ENCODE measurements at places on chromosomes 5 and 9.

DNA sequence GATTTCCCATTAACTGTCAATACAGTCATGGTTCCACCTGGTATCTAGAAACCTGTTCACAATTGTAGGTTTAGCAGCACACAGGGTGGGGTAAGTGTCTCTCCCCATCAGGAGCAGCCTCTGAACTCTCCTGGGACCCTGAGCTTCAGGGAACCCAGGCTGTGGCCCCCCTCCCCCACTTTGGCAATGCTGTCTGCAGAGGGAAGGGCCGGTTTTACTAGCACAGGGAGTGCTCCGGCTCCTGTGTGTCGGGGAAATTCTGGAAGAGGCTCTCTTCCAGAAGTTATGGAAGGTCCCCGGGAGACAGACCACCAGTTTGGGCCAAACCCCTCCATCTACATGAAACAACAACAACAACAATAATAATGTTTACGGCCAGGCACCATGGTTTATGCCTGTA is 9.9 kb downstream of the DAB2IP start:
- no peak for DNase-seq

DNA sequence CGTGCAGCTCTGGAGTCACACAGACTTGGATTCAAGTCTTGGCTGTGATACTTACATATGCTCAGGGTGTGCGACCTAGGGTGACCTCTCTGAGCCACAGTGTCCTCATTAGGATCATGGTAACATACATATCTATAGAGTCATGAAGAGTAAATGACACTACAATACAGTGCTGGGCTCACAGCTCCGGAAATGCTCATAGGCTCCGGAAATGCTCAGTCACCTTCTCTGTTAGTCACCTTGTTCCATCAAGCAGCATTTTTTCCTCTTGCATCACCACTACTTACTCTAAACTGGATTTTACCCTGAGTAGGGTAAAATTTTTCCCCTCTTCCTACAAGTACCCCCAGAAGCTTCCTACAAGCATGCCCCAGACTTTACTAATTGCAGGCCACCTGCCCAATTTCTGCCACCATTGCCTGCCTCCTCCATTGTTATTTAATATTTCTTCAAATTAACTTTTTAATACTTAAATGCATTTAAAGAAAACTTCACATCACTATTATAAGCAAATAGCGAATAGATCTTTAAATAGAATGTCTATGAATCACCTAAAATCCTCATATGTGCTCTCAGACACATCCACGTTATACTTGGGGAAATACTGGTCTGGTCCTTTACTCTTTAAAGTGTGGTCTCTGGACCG is 147.6 kb upstream of the SPRY4 start:
- DNase-seq: peak; percentile 28

GRCh38 chr9:75142202-75142601 is 53.9 kb downstream of the OSTF1 start:
- DNase-seq: no peak

DNA sequence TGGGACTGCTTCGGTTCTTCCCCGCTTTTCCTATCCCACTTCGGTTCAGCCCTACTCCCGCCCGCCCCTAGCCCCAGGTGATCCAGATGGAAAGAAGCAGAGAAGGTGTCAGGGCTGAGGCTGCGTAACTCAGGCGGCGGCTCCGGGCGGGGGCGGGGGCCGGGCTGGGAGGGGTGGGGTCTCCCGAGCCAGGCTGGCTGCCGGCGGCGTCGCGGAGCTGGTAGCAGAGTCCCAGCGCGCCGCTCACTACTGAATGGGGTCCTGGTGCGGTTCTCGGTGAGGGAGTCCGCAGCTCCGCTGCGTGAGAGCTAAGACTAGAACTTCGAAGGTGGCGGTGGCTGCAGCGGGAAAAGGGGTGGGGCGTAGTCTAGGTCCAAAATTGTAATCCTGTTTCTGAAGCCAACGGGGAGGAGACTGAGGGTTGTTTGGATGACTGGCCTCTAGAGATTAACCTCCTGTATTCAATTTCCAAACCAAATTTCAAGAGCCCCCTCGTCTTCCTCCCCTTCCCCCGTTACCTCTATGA is 1.4 kb downstream of the PRR16 start:
- DNase-seq: no peak

DNA sequence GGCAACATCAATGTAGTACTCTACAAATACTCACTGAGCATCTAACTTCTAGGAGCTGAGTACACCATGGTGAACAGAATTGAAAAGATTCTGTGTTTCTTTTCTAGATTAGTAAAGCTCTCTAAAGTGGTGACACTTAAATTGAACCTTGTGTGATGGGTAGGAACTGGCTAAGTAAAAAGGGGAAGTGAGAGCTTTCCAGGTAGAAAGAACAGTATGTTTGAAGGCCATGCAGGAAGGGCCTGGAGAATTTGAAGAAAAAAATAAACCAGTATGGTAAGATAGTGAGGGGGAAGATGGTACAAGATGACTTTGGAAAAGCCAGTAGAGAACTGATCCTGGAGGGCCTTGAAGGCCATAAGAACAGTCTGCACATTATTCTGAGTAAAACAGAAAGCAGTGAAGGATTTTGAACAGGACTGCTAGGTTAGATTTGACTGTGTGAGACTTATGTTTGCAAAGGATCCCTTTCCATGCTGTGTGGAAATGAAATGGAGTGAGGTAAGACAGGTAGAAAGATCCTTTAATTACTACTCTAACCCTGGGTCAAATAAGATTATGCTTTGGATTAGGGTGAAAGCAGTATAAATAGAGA is 46.7 kb upstream of the UBQLN1 start:
- DNase-seq: no peak
